ENCODE measurements at places on chromosomes 3 and 15.

- DNase-seq, result no peak
Observed at GRCh38 chr3:181561139-181562031, 150.3 kb upstream of the SOX2 start.

GRCh38 chr15:39720621-39721611 lies 61.7 kb downstream of the FSIP1 start:
- DNase-seq, result no peak

- no peak for DNase-seq
Observed at GRCh38 chr3:38411591-38411990, 42.1 kb upstream of the ACVR2B start.

GRCh38 chr3:177641206-177641605 lies 443.9 kb upstream of the TBL1XR1 start:
- DNase-seq, result no peak

DNA sequence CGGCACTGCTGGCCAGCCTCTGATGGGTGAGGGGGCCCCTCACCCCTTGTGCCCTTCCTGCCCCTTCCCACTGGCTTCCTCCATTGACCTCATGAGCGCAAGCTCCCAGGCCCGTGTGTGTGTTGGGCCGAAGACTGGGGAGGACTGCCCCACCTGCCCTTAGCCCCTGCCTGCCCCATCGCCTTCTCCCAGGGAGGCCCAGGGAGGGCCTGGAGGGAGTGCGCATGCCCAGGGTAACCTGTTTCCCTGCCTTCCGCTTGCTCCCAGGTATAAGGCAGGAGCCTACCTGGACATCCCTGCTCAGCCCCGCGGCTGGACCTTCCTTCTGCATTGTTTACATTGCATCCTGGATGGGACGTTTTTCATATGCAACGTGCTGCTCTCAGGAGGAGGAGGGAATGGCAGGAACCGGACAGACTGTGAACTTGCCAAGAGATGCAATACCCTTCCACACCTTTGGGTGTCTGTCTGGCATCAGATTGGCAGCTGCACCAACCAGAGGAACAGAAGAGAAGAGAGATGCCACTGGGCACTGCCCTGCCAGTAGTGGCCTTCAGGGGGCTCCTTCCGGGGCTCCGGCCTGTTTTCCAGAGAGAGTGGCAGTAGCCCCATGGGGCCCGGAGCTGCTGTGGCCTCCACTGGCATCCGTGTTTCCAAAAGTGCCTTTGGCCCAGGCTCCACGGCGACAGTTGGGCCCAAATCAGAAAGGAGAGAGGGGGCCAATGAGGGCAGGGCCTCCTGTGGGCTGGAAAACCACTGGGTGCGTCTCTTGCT lies 8.8 kb downstream of the DLL4 start:
- no peak for DNase-seq

DNA sequence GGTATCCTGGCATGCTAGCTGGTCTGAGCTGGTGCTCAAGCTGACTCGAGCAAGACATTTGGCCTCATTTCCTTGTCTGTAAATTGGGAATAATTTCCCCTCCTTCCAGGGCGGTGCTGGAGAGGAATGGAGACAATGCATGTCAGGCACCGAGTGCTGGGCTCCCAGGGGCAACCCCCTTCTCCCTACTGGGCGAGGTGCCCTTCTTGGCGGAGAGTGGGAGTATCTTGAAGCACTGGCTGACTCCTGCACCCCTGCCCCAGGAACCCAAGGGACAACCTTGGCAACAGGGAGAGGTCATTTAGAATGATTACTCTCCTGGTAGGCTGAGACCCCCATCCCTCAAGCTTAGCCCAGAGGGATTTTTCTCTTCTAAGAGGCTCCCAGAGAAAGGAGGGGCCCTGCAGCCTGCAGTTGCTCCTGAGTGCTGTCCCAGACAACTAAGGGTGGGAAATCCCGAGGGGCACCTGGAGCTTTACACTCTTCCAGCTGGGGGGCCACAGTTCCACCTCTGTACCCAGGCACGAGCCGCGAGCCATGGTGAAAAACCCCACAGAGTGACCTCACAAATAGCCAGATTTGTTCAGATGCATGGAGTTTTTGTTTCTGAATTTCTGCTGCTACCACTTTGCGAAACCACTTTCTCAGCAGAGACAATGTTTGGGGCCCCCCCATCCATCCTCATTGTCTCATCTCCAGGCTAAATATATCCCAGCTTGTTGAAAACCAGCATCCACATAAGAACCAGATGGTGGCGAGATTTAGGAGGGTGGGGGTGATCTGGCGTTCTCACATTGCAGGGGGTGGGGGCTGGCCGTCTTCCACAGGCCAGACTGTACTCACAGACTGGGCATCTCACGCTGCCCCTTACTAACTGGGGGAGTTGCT lies 44.8 kb downstream of the ABTB1 start:
- DNase-seq, result no peak

GRCh38 chr3:4776399-4776979 lies 202.7 kb upstream of the BHLHE40 start:
- no peak for DNase-seq

- no peak for DNase-seq
Observed at GRCh38 chr3:197878427-197878826, 71.6 kb upstream of the RPL35A start.

- no peak for DNase-seq
Observed at GRCh38 chr3:39915027-39915426, 105.6 kb downstream of the MYRIP start.

- DNase-seq, result no peak
Observed at GRCh38 chr3:34842706-34843480, 796.4 kb upstream of the ARPP21 start.

DNA sequence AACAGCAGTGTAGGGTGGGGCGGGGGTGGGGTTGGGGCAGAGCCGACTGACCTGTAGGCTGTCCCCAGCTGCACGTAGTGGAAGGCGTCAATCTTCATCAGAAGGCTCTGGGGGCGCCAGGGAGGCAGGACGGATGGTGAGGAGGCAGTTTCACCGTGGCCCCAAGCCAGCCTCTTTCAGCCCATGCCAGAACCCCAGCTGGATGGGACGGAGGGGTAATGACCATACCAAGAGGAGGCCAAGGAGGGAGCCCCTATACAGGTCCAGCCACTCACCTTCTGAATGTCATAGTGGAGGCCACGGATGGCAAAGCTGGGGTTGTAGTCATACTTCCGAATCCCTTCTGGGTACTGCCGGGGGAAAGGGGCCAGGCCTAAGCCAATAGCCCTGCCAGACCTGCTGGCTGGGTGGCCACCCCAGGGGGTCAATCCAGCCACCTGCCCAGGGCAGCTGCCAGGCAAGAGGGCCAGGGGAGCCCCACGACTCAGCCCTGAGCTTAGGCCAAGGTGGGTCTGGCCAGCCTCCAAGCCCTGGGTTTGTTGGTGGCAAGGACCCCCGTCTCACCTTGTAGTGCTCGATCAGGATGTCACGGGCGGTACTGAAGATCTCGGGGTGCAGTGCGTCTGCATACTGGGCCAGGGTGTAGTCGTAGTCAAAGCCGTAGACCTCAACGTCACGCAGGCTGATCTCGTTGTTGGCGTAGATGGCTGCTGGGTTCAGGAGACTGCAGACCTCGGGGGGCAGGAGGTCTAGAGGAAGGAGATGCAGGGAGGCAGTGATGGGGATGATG lies 4.9 kb downstream of the NT5DC2 start:
- DNase-seq, result no peak

DNA sequence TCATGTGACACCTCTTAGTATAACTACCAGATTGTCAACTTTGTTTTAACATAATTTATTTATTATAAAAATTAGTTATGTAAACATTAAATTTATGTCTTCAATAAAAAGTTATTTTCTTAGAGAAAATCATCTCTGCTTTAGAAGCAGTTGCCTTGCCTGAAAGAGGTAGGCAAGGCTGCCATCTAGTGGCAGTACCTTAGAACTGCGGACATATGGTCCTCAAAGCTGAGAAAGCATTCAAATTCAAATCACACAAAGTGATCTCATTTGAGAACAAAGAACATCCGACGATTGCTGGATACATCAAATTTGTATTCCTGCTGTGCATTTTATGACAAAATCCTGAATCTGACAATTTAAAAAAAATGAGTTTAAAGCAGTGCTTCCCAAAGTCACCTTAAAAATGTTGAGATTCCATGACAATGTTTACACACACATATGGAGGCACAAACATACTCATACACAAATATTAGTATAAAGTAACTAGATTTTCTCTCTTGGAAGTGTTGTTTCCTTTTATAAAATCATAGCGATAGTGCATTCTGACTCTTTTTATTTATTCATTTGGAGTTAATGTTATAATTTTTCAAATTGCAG lies 617.4 kb downstream of the CADM2 start:
- DNase-seq, result peak; percentile 7

- no peak for DNase-seq
Observed at GRCh38 chr3:192819001-192819569, 91.7 kb upstream of the FGF12 start.

DNA sequence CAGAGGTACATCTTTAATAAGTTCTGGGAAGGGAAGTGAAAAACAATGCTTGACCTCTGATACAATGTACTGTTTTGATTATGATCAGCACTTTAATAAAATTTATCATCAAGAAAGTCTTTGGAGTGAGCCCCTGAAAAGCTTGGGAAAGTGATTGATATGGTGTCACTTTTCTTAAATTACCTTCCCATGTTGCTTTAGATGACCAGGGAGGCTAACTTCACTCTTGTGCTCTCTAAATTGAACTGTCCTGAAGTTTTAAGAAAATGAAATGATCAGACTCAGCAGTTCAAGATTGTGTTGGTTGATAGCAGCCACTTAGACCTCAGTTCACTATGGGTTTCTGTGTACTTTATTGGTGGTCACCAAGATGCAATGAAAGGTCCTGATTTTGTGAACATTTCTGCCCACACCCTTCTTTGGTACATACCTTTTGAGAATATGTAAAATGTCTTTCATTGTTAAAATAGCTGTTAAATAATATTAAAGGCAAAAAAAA lies 15.7 kb downstream of the TGFBR2 start:
- no peak for DNase-seq

- no peak for DNase-seq
Observed at GRCh38 chr15:99108993-99109392, 4.1 kb downstream of the SYNM start.

GRCh38 chr3:78050276-78051065 lies 1010.6 kb downstream of the ROBO2 start:
- DNase-seq, result no peak

GRCh38 chr3:45608885-45609284 lies 14.3 kb downstream of the LIMD1 start:
- DNase-seq, result no peak

DNA sequence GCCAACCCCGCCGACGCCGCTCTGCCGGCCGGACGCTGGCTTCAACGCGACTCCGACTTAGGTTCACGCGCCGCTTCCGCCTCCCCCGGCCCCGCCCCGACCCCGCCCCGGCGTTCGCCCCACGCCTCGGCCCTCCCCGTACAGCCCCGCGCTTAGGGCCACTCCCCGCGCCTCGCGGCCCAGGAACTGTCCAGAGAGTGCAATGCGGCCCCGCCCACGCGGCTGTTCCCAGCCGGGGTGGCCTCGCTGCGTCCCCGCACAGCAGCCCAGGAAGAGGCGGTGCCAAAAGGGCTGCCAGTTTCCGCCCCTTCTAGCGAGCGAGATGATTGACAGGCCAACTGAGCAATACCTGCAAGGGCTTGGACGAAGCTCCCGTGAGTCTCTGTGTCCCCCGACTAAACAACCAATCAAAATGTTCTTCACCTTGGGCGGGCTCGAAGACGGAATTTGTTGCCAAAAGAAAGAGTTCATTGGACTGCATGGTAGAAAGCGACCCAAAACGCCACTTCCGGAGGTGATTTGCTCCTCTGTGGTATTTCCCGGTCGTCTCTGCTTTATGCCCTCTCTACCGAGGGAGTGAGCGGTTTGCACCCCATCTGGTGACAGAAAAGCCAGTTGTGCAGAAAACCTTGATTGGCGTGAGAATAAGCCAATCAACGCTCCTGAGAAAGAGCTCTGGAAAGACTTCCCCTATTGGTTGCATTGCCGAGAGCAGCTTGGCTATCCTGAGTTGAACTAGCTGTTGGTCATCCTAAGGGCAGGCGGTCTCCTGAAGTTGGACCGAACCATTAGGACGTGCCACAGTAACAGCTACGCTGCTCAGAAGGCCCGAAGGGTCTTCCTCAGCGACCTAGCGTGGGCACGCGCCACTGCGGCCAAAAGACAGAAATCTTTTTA lies at the start of gene UBP1:
TSS of gene UBP1 (minus strand) at position 78 of the 897 bp plus-strand sequence. CDS start 557 bp downstream, outside the sequence.
- DNase-seq, result peak; percentile 99

DNA sequence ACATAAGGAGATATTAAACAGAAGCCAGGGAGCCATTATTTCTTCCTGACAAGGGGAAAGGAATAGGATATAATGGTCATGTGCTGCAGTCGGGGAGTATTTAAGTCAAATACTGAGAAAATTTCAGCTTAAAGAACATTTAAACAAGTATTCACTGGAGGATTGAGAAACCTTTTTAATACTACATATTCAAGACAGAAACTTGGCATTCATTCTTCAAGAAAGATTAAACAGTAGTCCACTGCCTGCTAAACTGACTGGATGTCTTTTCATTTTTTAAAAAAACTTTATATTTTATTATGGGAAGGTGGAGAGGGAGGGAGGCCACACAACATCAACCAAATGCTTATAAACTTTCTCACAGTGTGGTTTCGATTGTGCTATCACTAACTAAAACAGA lies 107.4 kb upstream of the CBLB start:
- no peak for DNase-seq

DNA sequence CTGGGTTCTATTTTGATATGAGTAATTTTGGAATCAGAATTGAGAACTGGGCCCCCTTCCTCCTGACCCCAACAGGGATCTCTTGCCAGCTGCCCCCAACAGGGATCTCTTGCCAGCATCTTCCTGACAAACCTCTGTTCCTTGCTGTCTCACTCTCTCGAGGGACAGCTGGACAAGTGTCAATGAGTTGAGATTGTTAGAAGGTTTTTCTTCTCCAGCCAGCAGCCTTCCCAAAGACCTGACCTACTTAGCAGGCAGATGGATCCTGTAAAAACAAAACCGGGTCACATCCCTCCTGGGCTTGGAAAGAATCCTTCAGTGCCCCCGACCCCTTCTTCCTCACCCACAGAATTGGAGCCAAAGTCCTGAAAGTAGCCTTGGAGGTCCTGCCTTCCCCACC lies 21.6 kb downstream of the LIMD1 start:
- DNase-seq, result no peak

DNA sequence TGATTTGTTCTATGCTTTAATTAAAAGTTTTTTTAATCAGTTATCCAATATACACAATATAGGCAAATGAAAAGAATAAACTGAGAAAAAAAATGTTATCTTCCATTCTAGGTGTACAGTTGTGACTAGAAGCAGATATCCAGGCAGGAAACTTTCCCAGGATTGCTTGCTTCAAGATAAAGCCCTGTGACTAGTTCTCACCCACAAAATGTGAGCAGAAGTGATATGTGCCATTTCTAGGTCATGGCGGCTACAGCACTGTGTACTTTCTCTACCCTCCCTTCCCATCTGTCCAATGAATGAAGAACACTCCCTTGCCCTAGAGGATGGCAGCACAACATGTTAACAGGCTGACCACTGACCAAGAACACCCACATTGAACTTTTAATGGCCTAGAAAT lies 110.5 kb upstream of the STT3B start:
- DNase-seq, result no peak

GRCh38 chr3:99645277-99646106 lies 7.1 kb downstream of the COL8A1 start:
- DNase-seq, result no peak
